ENCODE measurements at places on chromosomes 2 and 18.

- DNase-seq: no peak
Measured at GRCh38 chr2:11248-11941, 34.9 kb downstream of the FAM110C start.

GRCh38 chr2:14866736-14867352, 234.3 kb downstream of the LRATD1 start:
- DNase-seq: peak; percentile 84

- no peak for DNase-seq
Measured at GRCh38 chr2:133765658-133766057, 197.4 kb upstream of the NCKAP5 start.

GRCh38 chr18:13324880-13325279, 106.3 kb downstream of the LDLRAD4 start:
- DNase-seq: no peak

DNA sequence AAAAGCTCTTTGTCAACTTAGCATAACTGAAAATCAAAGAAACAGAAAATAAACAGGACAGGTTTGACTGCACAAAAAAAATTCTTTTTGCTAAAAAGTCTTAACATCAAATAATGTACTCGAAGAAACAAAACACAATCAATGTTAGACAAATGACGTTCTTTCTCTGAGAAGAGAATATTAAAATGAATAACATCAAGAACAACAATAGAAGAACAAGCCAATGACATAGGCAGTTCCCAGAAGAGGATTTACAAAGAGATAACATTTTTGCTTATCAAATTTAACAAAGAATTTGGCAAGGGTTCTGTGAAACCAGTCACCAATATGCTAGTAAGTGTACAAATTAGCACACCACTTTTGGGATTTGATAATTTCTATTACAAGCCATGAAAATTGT, 5.8 kb downstream of the GPR55 start:
- DNase-seq: no peak

DNA sequence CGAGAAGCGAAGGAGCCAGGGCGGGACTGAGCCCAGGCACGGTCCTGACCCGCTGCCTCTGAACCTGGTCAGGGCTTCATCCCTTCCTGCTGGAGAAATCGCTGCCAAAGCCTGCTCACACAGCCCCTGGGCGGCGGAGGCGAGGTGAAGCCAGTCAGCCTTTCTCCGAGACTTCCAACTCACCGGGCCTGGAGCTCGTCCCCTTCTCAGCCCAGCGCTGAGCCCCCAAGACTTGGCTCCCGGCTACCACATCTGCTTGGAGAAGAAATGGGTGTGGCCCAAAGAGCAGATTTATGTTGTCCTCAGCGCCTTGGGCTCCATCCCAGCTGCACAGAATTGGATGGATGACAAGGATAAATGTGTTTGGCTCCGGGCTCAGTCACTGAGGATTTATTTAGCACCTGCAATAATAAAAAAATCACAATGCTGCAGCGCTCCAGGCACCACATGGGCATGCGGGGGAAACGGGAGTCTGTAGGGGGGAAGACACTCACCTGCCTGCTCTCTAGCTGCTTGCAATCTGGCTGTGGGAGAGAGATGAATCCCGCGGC, 64.9 kb downstream of the ACTR2 start:
- no peak for DNase-seq

GRCh38 chr2:169069341-169069740, at the start of gene DHRS9:
DHRS9 (plus strand) TSS chr2:169069563; CDS start chr2:169081582, 12,019 bp downstream.
- no peak for DNase-seq

GRCh38 chr2:223058952-223059716, 7.1 kb downstream of the KCNE4 start:
- DNase-seq: no peak

DNA sequence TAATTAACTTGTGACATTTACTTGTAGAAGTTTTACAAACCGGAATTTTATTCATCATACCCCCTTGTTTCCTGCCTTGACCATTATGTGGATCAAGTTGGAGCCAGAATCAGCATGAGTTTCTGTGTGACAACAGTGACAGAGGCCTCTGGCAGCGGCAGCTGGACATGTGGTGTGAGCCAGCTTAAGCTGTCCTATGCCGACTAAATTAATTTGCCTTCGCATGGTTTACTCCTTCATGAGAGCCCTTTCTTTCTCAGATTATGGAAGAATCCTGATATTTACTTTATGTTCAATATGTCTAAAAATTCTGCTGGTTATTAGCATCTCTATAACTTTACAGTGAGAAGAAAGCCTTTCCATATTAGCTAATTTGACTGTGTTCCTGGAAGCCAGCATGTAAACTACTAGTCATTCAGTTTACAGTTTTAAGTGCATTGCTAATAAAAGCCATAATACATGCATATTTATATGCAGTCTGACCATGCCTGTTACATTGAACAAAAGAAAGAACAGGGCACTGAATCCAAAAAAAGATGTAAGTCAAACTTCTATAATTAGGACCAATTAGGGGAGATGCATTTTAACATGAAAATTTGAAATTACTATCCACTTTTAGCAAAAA, 495.8 kb upstream of the ACVR2A start:
- DNase-seq: no peak

DNA sequence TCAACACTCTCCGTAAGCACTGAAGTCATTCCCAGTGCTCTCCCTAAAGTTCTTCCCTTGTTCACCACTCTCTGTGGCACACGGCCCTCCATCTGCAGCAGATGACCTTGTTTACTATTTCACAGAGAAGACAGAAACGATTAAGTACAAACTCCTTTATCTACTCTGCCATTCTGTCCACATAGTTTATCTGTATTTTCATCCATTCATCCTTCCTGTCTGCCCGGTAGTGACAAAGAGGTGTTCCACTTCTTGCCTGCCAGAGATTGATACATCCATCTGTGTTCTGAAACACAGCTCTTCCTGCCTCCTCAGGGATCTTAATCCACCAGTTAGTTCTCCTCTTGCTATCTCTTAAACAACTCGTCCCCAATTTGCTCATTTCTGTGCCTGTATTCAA, 77.9 kb upstream of the CD226 start:
- DNase-seq: no peak

DNA sequence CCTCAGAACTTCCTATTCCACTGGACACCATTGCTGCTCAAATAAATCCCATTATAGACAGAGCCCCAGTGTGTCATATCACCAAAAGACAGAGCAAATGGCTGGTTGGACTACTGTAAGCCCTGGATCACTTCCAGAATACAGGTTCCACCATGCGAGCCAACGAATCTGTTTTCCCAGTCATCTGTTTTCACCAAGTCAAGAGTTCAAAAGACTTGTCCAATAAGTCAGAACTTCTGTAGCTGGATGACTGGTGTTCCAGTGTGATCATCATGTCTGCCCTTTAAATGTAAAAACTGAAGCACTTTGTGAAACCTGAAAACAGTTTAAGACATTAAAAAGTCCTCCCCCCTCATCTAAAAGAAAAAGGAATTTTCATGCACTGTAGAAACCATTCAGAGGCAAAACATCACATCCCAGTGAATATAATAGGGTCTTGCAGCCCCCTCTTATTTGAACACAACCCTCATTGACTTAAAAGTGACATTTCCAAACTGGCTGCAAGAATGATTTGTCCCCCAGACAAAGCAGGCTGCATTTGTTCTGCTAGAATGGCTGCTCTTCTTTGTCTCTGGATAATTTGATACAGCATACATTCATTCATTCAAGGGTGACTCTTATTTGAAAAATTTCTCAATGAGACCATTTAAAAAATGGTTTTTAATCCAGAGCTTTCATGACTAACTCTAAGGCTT, 64.6 kb upstream of the TANC1 start:
- no peak for DNase-seq

DNA sequence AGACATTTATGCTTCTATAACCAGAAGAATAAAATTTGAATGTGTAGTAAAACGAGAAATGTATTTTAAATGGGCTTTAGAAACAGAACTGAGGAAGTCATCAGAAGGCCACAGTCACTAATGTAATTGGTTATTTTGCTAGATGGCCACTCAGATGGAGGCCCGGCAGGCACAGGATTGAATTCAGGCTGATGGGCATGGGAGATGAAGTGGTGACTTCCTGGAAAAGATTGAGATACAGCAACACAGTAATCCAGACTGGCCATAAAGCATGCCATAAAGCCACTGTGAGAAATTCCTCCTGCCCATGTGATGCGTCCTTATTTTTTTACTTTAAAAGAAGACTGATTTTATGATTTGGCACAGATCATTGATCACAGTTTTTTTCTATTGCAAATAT, 297.7 kb downstream of the ICOS start:
- DNase-seq: no peak

- DNase-seq: no peak
Measured at GRCh38 chr2:136248907-136249306, 131.0 kb upstream of the CXCR4 start.

DNA sequence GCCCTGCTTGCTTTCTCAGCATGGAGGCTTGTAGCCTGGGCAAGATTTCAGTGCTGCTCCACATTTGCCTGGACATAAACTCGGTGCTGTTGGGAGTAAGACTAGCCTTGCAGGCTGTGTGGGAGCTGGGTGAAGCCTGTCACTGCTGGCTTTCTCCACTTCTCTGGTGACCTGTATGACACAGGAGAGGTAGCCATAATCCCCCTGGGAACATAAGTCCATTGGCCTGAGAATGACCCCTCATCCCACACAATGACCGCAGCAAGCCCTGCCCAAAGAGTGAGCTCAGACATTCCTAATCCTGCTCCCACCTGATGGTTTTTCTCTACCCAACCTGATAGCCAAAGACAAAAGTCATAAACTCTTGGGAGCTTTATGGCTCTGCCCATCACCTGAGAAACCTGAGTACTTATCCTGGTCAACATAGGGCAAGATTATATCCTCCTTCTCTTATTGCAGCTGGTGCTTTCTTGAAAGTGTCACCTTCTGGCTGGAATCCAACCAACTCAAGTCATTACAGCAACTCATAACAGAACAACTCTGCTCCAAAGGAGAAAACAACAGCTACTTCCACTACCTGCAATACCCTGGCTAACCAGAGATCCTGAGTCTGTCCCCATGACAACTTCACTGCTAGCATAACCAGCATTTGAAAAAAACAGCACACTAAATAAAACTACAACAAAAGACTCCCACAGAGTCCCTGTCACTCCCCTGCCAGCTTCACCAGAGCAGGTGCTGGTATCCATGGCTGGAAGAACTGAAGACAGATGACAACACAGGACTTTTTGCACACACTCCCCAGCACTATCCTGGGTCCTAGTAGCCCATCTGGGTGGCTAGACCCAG, 834.4 kb upstream of the DDX18 start:
- DNase-seq: no peak

DNA sequence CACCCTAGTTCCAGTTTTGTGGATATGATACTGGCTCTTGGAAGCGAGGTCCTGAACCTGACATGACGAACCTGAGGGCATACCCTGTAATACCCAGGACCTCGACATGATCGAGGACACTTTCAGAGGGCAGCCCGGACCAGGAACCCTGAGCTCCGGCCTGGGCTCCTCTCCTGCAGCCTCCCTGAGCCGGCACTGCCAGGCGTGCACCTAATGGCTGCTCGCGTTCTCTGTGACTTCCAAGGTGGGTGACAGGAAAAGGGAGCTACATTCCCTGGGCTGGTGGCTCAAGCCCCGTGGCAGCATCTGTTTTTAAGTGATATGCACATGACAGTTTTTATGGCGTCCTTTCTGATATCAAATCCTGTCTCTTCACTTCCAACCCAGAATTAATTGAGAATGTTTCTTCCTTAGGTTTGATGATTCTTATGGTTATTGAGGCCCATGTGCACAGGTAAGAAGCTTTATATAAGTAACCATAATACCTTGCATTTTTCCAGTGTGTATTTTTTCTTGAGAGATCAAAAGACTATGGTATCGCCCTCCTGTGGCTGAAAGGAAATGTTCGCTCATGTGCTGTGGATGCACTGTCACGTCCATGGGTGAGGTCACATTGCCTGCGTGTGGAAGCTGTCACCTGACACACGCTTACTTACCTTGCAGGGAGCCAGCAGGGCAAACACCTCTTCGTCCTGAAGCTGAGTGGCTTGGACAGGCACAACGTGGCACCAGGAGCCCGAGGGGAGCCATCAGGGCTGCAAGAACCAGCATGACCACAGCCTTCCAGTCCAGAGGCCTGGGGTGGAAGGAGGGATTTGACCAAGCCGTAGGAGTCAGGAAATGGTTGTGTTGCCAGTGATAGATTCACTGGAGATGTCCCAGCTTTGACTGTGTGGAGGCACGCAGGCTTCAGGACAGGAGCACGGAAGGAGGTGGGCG, 367.4 kb upstream of the MYT1L start:
- no peak for DNase-seq

- DNase-seq: no peak
Measured at GRCh38 chr2:241945803-241946202, 76.3 kb downstream of the RTP5 start.

DNA sequence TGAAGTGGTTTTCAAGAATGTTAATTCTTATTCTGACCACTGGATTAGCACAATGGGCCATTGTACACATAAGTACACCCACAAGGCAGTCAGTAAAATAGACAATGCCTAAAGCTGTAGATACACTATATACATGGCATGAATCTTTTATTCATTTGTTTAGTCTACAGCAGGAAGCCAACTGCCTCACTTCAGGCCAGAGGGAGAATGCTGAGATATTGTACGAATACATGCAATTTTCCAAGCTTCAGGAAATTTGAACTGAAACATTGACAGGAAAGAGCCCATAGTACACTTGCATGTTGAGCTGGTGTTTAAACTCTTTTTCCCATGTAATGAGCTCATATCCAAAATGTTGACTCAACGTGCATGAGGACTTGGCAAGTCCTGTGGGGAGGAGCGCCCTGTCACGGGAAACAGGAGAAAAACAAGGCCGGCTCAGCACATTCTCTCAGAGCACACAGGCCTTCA, 111.6 kb upstream of the CYP1B1 start:
- DNase-seq: no peak
